ENCODE measurements at places on chromosomes 11 and 22.

- DNase-seq: no peak
These were observed 54.3 kb downstream of the CTNND1 start for GRCh38 chr11:57815877-57816276.

- no peak for DNase-seq
These were observed 57.9 kb downstream of the NECTIN1 start for GRCh38 chr11:119671051-119671450.

DNA sequence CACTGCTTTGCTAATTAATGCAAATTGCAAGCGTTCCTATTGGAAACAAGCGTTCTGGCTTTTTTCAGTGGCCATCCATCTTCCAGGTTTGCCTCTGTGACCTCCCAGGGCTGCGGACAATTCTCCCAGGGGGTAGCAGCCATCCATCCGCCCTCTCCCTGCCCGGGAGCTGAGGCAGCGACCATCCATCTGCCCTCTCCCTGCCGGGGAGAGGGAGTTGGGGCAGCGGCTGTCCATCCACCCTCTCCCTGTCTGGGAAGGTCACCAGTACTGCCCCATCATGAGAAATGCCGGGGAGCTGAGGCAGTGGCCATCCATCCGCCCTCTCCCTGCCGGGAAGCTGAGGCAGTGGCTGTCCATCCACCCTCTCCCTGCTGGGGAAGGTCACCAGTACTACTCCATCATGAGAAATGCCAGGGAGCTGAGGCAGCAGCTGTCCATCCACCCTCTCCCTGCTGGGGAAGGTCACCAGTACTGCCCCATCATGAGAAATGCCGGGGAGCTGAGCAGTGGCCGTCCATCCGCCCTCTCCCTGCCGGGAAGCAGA, 394.7 kb downstream of the BRD1 start:
- no peak for DNase-seq

- no peak for DNase-seq
These were observed 10.2 kb downstream of the SYTL2 start for GRCh38 chr11:85800595-85801342.

DNA sequence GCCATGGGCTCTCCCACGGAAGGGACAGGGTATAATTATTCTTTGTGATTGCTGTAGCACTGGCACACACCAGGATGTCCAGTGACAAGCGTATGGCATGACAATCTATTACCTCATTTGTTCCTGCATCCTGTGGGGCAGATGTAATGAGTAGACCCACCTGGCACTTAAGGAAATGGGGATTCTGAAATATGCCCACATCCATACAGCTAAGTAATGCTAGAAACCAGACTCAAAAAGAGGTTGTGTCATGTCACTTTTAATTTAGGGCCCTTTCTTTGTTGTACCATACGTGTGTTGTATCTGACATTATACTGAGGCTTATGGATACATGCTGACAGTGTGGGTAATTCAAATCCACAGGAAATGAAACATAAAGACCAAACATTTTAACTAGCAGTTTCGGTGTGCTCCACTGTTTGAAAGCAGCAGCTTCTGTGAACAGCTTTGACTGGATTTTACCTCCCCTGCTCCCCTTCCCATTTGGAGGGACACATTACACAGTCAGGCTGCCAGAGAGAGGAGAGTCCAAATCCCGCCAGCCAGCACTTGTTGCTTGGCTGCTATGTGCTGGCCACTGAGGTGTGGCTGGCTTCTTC, 21.2 kb downstream of the GRAMD1B start:
- no peak for DNase-seq

GRCh38 chr11:37504060-37504611, 906.1 kb upstream of the RAG2 start:
- DNase-seq: no peak

DNA sequence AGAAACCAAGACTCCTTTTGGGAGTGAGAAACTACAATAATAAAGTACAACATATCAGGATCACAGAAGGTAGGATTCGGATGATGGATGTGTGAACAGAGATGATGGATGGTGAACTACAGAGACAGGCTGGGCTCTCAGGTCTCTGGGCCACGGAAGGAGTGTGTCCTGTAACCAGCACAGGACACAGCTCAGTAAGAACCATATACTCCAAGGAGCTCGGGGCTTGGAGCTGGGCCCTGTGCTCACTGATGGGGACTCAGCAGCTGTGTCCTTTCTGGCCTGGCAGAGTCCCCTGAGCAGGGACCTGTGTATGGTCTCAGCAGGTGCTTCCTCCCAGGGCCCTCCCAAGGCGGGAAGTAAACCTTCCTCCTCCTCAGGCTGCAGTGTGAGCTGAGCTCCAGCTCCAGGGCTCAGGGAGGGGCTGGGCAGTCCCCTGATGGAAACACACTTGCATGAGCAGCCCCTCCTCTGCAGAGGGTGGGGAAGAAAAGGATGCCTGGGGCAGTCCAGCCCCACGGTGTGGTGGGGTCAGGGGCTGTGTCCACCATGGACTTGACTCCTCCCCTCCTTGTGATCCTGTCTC, 39.8 kb upstream of the TOP3B start:
- DNase-seq: no peak

DNA sequence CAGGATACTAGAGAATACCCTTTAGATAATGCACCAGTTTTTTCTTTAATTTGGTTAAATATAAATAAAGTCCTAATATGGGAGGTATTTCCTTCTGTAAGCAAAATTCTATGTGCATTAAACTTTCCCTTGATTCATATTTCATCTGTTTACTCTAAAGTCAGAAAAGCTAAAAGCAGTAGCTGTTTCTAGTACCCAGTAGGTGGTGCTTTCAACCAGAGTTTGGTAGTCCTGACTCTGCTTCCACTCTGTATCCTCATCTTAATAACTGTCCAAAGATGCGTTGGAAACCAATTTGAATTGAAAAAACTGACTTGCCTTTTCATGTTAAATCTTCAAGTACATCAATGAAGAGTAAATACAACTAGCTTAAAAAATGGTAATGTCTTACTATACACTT, 1065.2 kb downstream of the JRKL start:
- no peak for DNase-seq

- no peak for DNase-seq
These were observed 7.9 kb downstream of the TIGD3 start for GRCh38 chr11:65362320-65362931.

GRCh38 chr22:30262917-30263741, 3.5 kb downstream of the OSM start:
- DNase-seq: peak; percentile 76

DNA sequence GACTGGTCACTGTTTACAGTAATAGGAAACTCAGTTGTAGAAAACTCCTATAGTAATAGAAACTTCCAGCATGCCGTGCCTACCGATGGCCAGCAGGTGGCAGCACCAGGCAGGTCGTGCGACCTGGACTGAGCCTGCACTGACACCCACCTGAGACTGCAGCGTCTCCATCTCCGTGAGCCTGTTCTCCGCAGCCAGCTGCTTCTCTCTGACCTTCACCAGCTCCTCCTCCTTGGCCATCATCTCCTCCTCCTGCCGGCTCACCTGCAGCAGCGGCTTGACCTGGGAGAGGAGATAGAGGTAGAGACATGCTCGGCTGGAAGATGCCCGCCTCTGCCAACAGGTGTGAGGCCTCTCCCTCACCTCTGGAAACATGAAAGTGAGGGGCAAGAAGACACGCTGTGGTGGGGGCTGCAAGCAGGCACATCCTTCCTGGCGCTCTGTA, 48.5 kb downstream of the APOL1 start:
- peak; percentile 81 for DNase-seq

GRCh38 chr22:44550711-44551491, 52.9 kb upstream of the RTL6 start:
- DNase-seq: no peak

DNA sequence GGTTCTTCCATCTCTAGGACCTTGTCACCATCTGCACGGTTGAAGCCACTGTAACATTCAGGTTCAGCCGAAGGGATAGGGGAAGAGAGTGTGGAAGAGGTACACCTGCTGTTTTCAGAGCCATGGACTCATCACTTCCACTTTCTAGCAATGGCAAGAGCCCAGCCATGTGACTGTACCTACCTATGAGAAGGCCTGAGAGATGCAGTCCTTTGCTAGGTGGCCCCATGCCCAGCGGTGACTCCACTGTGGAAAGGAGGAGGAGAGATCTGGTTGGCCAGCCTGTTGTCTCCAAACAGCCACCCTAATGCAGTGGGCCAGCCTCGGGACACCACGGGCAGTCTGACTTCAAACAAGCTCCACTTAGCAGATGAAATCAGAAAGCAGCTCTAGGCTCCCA, 16.0 kb downstream of the RASD2 start:
- DNase-seq: no peak

GRCh38 chr11:121670266-121670665, 217.5 kb upstream of the SORL1-AS1 start:
- DNase-seq: no peak

DNA sequence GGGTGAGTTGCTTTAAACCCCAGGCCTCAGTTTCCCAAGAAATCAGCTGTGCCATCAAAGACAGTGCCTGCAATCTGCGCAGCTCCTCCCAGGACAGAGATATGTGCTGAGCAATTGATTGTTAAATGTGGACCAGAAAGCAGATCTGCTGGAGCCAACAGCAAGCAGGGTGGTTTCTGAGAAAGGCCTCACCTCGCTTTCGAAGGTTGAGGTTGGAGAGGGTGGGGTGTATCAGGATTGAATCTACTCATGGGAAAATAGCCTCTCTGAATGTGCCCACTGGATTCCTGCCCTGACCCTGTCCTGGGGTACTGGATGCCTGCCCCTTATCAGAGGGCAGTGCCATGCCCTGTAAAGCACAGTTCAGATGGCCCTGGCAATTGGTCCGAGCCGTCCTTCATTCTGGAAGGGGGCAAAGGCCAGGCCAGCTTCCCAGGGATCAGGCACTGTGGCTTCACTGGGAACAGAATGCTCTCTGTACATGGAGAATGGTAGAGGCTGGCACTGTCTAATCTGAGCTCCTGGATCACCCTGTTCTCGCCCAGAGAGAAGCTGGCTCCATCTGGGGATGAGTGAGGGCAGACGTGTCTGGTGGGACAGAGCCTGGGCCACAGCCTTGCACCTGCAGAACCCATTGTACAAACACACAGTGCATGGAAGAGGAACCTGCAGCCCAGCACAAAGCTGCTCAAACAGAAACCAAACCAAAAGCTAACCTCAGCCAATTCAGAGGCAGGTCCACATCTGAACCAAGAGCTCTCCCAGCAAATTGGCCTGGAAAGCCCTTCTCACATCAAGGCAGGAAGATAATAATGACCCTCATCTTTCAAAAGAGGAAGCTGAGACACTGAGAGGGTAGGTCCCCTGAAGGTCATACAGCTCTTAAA, 15.2 kb downstream of the DHCR7 start:
- no peak for DNase-seq

GRCh38 chr11:100861212-100861611, 174.1 kb downstream of the ARHGAP42 start:
- no peak for DNase-seq

GRCh38 chr11:72369743-72370142, 64.6 kb downstream of the CLPB start:
- no peak for DNase-seq

- no peak for DNase-seq
These were observed 48.2 kb downstream of the GLYATL2 start for GRCh38 chr11:58796333-58796732.

DNA sequence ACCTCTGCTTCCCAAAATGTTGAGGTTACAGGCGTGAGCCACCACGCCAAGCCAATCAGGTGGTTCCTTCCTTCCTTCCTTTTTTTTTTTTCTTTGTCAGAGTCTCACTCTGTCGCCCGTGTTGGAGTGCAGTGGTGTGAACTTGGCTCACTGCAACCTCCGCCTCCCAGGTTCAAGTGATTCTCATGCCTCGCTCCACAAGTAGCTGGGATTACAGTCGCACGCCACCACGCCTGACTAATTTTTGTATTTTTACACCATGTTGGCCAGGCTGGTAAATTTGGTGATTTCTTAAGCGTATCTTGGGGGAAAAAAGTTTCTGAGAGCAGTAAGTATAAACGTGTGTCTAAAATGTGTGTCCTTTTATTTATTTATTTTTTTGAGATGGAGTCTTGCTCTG, 18.2 kb upstream of the SPINDOC start:
- no peak for DNase-seq

- DNase-seq: no peak
These were observed 31.7 kb downstream of the PAX6 start for GRCh38 chr11:31779374-31779791.

Measured in effector CD4-positive, alpha-beta T cell (primary cell).